Glutamatergic neuron (in vitro differentiated cells): ENCODE measurements at places on chromosomes 4 and X.

GRCh38 chr4:133081246-133081645, 67.8 kb upstream of the PCDH10 start:
- no peak overlapping the region for H3K27ac ChIP-seq
- DNase-seq = no peak
- no peak overlapping the region for H3K4me3 ChIP-seq
- H3K27me3 ChIP-seq = no peaks in the 10 kb centered on the region

DNA sequence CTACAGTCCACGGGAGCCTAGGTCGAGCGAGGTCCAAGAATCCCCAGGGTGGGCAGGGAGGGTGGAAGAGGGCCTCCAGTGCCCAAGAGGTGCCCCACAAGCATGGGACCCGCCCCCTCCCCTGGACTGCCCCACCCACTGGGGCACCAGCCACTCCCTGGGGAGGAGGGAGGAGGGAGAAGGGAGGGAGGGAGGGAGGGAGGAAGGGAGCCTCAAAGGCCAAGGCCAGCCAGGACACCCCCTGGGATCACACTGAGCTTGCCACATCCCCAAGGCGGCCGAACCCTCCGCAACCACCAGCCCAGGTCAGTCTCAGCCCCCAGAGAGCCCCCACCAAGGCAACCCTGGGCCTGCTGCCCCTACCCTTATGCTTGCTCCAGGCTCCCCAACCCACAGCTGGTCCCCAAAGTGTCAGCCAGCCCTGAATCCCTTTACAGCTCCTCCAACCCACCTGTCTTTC, at the start of gene GATA1:
Gene GATA1, plus strand, starts transcription at position 250 of the 460 bp plus-strand sequence. CDS start 4,520 bp downstream, outside the sequence.
- H3K4me1 ChIP-seq = peaks cover 1% of the 10 kb centered on the region
- no peaks in the 10 kb centered on the region for H3K27me3 ChIP-seq
- H3K4me3 ChIP-seq = no peak within 1 kb of the TSS
- H3K27ac ChIP-seq = no peak within 1 kb of the TSS

- no peaks in the 10 kb centered on the region for H3K36me3 ChIP-seq
- H3K27ac ChIP-seq = no peak overlapping the region
- H3K4me1 ChIP-seq = peaks cover 4% of the 10 kb centered on the region
- H3K27me3 ChIP-seq = peaks cover 4% of the 10 kb centered on the region
- DNase-seq = no peak
Measured at GRCh38 chr4:55023030-55023429, 102.4 kb downstream of the KDR start.

DNA sequence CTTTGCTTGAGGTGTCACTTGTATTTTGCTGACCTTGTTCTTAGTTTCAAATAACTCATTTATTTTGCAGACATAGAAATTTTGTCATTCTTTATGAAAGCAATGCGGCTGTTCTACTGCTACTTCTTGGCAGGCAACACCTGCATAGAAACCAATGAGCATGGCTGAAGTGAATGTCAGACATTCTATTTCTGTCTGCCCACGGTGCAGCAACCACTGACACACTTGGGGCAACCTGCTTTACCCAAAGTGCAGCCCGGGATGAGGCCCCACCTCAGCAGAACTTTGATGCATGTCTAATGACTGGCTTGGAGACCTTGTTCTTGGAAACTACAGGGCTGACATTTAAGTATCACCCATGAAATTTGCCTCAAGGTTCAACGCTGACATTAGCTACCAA, 93.6 kb downstream of the RBM47 start:
- H3K4me1 ChIP-seq = no peaks in the 10 kb centered on the region
- peaks cover 1% of the 10 kb centered on the region for H3K27me3 ChIP-seq
- DNase-seq = no peak

DNA sequence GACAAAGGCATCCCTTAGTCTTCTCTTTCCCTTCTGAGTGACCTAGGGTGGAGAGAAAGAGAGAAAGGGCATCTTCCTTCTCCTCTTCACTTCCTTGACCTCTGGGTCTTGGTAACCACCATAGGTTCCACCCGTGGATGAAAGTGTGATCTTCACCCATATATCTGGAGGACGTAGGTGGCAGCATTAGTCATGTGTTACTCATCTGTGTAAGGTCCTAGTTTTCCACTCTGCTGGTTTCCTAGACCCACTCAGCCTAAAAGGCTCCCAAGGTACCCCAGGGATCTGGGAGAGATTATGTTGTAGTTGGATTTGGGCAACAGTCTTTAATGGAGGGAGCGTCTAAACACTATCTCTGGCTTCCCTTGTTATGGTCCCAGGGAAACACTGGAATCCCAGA, 45.5 kb upstream of the RAB9B start:
- H3K27ac ChIP-seq = no peak overlapping the region
- no peak overlapping the region for H3K4me3 ChIP-seq
- H3K27me3 ChIP-seq = no peaks in the 10 kb centered on the region
- H3K4me1 ChIP-seq = no peaks in the 10 kb centered on the region

DNA sequence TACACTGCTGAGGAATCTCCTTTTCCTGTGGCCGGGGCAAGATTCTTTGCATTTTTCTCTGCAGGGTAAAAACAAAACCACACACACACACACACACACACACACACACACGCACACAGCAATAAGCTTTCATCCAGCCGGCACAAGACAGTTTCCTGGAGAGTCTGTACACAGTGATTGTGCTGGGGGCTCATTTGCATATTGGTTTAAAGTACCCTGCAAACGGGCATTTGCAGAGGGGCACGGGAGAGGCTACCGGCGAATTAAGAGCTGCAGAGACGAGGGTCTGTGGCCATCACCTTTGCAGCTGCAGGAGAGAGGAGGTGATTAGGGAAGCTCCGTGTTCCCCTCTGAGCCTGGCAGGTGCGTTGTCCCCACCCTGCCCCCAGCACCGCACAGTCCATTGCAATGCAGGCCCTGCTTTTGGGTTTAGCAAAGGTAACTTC, 219.9 kb downstream of the SHOX start:
- peaks cover 2% of the 10 kb centered on the region for H3K4me1 ChIP-seq
- H3K4me3 ChIP-seq = no peak overlapping the region
- H3K27ac ChIP-seq = no peak overlapping the region
- DNase-seq = no peak
